ENCODE measurements at places on chromosomes 5 and 9.
A peak's percentile ranks its signal among the peaks of the same experiment; 100 is the strongest.

- no peak for DNase-seq
Observed at GRCh38 chr9:79988126-79988525, 416.4 kb downstream of the TLE4 start.

GRCh38 chr5:14662721-14663260, 1.7 kb upstream of the OTULIN start:
- DNase-seq, result no peak

DNA sequence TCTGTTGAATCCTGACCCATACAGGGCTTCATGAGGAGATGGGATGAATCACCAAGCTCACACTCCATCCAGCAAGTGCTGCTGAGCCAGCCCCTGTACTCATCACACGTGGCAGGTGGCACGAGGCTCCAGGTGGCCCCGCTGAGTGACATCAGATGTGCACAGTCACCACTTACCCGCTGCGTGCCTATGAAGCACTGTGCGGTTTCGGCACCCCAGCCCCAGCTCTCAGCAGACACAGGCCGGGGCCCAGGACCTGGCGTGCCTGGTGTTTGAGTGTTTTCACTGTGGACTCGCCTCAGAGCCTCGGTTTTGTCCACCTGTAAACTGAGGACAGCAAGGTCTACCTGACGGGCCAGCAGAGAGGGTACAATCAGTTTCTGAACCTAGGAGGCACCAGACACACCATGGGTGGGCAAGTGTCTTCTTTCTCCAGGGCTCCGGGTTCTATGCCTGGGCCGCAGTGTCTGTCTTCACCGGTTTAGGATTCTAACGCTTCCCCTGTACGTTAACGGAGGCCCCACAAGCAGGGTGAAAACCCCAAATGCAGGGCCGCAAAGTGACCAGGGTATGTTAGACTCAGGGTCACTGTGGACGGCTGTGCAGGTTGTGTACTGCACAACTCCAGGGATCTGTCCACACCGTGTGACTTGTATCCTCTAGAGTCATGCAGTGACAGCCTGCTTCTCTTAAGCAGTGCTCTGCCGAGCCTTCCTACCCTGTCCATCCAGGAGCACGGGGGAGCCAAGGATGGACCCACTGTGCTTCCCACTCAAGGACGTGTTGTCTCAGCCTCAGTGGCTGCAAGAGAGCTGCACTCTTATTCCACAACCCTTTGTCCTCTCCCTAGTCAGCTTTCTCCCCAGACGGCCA, 44.3 kb upstream of the COL5A1 start:
- DNase-seq, result no peak

DNA sequence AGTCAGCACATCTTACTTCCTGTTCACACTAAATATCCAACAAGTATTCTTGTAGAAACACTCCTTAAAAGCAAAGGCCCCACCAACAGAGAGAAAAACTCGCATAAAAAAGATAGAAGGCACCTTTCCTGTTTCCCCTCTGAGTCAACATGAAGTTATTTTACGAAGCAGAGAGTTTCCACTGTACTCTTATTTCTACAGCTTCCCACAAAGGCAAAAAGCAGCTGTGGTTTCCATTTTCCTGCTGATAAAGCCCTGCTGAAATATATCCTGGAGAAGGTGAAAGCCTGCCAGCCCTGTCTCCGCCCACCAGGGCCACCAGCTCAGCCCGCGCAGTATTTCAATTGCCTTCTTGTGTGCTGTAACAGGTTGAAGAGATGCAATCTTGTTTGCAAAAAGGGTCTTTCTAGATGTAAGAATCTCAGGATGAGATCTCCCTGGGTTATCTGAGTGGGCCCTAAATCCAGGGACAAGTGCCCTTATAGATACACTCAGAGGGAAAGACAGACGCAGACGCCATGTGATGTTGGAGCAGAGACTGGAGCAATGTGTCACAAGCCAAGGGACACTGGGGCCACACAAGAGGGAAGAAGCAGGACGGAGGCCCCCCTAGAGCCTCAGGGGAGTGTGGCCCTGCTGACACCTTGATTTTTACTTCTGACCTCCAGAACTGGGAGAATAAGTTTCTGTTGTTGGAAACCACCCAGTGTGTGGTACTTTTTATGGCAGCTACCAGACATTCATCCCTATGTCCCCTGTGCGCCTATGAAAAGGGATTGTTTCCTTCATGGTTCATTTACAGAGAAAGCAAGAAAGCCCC, 19.9 kb downstream of the SEMA4D start:
- DNase-seq, result peak; percentile 58

DNA sequence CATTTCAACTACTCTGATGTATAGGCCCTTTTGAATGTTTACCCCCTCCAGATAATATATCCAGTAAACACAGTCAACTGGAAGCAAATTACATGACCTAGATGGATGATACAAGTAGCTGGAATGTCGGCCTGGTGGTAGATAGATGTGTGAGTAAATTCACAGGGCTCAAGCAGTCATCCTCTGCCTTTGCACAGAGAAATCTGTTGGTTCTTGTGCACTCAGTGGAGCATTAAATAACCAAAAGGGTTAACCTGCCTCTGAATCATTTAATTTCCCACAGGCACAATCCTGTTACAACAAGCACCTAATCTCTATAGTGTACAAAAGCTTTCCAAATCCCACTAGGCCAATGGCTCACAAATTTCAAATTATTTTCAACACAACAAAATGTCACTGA, 668.3 kb downstream of the DNAH5 start:
- no peak for DNase-seq

- DNase-seq, result no peak
Observed at GRCh38 chr5:14915291-14915952, 43.8 kb upstream of the ANKH start.

DNA sequence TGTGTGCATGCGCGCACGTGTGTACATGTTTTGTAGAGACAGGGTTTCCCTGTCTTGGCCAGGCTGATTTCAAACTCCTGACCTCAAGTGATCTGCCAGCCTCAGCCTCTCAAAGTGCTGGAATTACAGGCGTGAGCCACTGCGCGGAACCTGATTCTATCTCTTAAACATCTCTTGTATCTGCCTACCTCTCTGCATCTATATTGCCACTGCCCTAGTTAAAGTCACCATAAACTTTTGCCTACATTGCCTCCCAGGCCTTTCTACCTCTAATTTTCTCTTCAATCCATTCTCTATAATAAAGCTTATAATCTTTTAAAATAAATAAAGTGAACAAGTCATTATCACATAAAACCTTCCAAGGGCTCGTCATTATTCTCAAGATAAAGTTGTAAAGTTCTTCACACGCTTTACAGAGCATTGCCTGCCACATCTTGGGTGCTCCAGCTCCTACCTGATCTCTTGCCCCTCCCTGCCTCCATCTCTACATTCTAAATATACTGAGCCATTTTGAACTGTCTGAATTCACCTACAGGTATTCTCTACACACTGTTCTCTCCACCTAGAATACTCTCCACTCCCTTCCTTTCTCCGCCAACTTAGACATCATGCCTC, 15.0 kb downstream of the TRPM6 start:
- no peak for DNase-seq

Measured in CD4-positive, alpha-beta T cell treated with Interleukin-21 for 1 hour (primary cell).